ENCODE measurements at places on chromosomes 11 and 22.
A peak's percentile ranks its signal among the peaks of the same experiment; 100 is the strongest.

DNA sequence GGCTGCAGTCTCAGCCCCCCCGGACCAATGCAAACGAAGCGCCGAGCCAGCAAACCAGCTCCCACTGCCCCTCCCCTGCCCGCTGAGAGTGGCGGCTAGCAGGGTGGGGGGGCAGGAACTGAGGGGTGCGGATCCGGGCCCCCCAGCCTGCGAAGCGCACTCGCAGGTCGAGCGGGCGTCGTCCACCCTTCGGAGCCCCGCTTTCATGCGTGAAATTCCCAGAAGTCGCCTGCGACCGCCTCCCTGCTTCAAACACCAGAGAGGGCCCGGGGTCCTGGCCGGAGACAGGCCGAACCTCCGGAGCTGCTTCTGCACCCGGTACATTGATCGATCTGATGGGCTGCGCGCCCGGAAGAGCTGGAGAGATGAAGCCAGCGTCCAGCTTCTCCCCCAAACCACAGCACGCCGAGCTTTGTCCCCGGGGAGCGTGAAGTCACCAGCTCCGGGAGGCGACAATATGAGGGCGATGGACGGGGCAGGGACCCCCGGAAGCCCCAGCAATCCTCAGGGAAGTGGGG lies 646 bp upstream of the PATZ1 start:
- peak; percentile 85 for DNase-seq

GRCh38 chr22:48241658-48242057 lies 1479.2 kb downstream of the TBC1D22A start:
- no peak for DNase-seq

DNA sequence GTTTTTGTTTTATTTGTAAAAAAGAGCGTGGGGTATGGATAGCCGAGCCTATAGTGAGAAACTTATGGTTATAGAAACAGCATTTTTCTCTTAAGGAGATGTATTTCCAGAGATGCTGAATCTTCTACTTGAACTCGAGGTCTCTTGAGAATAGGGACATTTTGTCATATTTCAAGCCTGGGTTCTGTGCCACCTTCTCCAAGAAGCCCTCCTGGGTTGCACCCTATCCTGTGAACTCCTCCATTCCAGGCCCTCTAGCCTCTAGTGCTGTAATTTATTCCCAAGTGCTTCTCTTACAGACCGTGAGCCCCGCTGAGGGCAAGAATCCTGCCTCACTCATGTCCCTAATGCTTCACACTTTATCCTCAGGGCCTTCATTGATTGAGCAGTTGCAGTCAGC lies 108.6 kb downstream of the KIAA1671 start:
- DNase-seq = no peak

DNA sequence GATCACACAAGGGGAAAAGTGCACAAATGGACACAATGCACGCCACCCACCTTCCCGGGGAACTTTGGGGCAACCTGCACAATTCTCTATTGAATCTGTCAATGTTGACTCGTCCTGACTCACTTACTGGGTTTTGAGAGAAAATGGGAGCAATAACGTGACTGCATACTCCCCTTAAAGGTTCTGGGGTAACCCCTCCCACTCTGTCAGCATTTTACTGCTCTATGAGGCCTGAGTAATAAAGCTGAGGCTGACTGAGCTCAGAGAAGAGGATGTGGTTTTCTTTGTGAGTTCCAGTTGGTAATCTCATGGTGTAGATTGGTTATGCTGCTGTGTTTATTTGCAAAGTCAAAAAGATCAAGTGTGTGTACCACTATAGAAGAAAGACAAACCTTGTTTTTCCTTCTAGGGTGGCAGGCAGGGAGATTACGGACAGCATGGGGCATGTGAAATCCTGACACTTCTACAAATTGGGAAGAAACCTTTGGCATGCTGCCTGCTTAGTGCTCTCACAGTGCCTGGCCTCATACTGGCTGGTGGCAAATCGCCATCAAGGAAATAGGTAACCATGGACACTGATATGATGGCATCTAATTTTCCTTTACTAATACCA lies 16.1 kb upstream of the APOA1 start:
- DNase-seq = peak; percentile 88

GRCh38 chr11:12150831-12151382 lies 40.5 kb downstream of the MICAL2 start:
- DNase-seq = no peak

DNA sequence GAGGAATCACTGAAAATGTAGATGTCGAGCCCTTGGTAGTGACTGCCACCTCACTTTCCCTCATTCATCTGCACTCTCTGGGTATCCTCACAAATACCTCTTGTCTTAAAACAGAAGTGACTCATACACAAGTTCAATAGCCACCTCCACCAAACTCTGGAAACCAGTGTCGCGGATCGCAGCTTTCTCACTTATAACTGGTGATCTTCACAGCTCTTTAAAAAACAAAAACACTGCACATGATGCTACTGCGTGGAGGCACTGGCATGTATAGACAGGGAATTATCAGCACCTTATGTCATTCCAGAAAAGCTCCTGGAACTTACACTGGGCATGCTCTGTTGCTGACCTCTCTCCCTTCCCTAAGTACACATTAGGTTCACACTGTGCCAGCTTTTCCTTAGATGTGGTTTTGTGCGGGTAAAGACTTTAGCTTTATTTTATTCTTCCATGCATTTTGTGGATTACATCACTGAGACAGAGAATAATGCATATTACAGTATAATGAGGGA lies 425.5 kb upstream of the CADM1 start:
- peak; percentile 44 for DNase-seq

- no peak for DNase-seq
Observed at GRCh38 chr11:91394727-91395414, 829.7 kb upstream of the FAT3 start.

GRCh38 chr11:113817626-113818025 lies 38.0 kb downstream of the CLDN25 start:
- DNase-seq = no peak

All from GM10248 (cell line).